ENCODE measurements at places on chromosomes 11 and 22.

- no peak for DNase-seq
These were observed 29.3 kb downstream of the KIAA0930 start for GRCh38 chr22:45211435-45211834.

DNA sequence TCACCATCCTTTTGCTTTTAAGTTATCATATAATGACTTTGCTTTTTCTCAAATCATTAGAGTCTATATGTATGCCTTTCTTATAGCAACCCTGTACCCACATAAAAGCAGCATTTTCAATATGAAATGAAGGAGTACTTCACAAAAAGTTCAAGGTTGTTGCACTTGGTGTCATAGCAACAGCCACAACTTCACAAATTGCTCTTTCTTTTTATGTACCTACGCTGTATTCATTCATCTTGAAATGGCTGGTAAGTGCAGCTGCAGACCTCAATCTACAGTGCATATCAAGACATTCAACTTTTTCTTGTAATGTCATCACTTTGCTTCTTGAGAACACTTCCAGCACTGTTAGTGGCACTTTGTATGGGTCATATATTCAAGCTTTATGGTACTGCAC lies 18.6 kb downstream of the CWC15 start:
- DNase-seq = no peak

DNA sequence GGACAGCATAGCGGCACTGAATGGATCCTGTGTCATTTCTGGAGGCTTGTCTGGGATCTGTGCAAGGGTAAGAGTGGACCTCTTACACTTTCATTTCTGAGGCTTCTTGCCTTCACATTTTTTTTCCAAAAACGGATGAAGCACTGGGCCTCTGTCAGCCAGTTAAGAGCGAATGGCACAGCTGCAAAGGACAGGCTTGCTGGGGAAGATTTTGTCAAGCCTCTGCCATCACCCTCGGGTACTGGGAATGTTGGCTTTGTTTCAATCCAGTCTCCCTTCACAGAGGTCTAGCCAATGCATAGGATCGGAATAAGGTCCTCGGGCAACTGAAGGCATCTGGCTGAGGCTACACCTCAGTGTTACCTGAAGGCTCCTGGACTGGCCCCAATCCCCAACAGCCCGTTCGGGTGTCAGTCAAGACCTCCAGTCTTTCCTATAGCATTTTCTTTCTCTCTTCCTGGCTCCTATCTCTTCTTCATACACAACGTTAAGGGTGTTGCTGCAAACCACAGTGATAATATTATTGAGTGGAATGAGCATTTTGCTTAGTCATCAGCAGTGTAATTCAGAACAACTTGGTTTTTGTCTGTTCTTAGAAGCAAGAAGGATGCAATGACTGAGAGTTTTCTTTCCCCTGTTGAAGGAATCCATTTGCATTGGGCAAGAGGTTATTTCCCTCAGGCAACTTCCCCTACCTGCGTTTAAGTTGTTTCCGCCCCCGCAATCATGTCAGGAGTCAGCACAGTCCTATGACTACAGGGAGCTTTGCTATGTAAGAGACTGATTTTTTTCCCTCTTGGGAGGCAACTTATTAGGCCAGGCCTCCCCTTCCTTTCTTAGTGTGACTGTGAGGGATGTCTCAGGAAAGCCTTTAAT lies 22.8 kb downstream of the NPAT start:
- DNase-seq = no peak

DNA sequence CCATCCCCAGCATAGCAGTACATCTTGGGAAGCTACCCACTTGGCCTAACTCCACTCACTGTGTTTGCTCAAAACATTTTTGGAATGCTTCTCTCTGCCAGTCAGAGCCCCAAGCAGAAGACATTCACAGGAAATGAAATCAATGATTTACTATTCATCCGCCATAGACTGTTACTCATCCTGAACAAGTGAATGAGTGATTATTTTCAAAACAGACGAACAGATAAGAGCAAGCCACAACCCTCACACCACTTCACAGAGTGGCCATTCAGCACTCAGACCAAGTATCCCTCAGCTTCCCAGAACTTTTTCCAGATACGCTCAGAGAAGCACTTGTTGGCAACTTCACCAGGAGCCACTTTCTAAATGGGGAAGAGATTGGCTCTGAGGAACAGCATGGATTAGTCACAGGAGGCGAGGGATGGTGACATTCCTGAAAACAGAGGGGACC lies 13.0 kb upstream of the UBASH3B start:
- peak; percentile 71 for DNase-seq

All from skeletal muscle cell (primary cell).